Non-pigmented ciliary epithelial cell (primary cell): ENCODE measurements at places on chromosomes 4 and X.
A peak's percentile ranks its signal among the peaks of the same experiment; 100 is the strongest.

- no peak for DNase-seq
Observed at GRCh38 chrX:17595456-17596035, 141.7 kb upstream of the SCML1 start.

- no peak for DNase-seq
Observed at GRCh38 chr4:44462259-44462658, 13.7 kb upstream of the KCTD8 start.

- DNase-seq: no peak
Observed at GRCh38 chrX:130108647-130109428, 1.5 kb downstream of the ELF4 start.

DNA sequence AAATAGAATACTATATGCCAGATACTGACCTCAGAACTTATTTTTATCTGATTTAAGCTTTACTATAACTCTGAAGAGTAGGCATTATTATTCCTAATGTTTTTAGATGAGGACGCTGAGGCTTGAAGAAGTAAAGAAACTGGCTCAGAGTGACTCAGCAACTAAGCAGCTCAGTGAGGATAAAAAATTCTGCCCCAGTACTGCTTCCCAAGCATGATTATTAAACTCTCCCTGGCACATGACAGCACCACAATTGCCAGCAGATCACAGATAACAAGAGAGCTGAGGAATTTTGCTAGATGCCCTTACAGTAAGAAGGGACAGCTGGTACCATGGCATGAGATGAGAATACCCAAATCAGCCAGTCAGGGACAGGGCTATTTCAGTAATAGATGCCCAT lies 219.4 kb downstream of the NKX6-1 start:
- no peak for DNase-seq

DNA sequence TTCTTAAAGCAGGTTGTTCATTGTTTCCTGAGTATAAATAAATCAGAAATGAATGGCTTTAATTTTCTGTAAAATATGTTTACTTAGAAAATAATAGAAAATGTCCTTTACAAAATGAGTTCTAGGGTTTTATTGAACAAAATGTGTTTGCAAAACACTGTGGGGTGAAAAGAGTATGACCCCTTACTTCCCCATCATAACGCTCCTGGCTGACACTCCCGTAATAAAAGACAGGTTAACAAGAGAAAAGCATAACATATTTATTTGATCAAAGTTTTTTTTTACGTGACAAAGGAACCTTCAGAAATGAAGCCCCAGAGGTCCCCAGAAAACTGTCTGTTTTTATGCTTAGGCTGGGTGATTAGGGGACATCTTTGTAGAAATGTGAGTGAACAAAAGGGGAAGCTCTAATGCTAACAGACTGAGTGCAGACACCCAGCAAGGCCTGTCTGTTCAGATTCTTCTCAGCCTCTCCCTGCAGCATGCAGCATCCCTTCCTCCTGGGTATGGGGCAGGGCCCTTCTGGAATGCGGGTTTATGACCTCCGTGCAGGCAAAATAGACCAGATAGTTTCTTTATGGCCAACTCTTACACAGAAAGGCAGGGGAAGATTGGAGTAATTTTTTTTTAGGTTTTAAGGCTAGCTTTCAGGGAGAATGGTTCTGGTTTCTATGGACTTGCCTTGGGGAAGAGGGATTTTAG lies 26.1 kb downstream of the ZFP42 start:
- no peak for DNase-seq

- no peak for DNase-seq
Observed at GRCh38 chrX:53817548-53817947, 131.0 kb upstream of the HUWE1 start.

- no peak for DNase-seq
Observed at GRCh38 chr4:83329521-83330110, 5.0 kb downstream of the HPSE start.

DNA sequence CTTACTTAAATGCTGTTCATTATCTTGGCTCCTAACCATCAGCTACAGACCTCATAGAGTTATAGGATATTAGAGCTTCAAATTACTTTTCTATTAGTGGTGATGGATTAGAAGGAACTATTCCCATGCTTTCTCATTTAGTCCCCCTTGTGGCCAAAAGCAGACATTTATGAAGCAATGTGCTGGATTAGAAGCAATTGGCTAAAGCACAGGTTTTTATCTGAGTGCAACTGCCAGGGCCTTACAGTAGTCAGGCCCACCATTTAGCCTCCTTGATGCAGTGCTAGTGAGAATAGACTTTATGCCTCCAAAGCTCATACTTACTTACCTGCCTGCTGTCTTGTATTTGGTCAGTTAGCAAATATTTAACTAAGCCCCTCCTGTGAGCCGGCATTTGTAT lies 93.0 kb downstream of the TSPAN7 start:
- DNase-seq: peak; percentile 1

- peak; percentile 42 for DNase-seq
Observed at GRCh38 chr4:141501931-141502330, 134.5 kb upstream of the IL15 start.

GRCh38 chrX:48611703-48612102 lies 14.4 kb downstream of the WDR13 start:
- DNase-seq: no peak

DNA sequence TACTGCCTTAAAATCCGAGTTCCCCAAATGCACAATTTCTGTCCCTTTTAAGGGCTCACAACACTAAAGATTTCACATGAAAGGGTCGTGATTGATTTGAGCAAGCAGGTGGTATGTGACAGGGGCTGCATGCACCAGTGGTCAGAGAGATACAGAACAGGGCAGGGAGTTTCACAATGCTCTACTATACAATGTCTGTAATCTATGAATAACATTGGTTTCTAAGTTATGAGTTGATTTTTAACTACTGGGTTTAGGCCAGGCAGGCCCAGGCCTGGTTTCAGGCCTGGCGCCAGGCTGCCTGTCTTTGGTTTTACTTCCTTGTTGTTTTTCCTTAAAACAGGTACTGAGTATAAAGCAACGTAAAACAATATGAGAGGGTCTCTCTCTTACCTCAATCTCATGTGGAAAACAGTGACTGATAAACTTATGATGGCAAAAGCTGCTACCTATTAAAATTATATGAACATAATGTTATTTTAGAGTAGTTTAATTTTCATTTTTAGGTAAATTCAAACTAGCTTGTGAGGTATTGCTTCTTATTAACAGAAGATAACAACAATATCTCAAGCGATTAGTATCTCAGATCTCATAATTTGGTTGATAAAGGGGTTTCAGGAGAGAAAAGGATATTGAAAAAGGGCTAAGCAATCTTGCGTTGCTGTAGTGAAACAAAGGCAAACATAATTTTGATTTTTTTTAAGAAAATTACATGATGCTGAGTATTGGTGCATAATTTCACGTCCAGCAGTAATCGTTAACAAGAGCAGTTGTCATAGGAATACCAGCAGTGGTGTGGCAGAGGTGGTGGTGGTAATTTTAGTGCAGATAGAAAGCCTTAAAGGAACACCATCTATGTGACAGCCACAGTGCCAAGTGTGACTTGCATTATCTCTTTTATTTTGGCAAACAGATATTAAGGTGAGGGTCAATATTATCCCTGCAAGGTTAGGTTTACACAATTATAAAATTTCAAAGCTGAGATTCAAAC lies 944.4 kb upstream of the GRID2 start:
- DNase-seq: no peak
